ENCODE measurements at places on chromosomes 5 and 9. TPM values are rescaled to one million over a fixed set of nuclear protein-coding genes. Genes with fewer than 3 reads are reported as not detected.

The UBE2D2 gene
- total RNA-seq, result 121 TPM

The TPD52L3 gene
- total RNA-seq, result not detected

The MYO10 gene
- 64.3 TPM for total RNA-seq

The DAB2IP gene
- 13.2 TPM for total RNA-seq

The PCSK5 gene
- total RNA-seq, result 0.92 TPM

The TXNDC8 gene
- total RNA-seq, result not detected

The OR1J2 gene
- not detected for total RNA-seq

The SYK gene
- total RNA-seq, result 0.25 TPM

The OR1J4 gene
- total RNA-seq, result not detected

The KCNV2 gene
- total RNA-seq, result not detected

The SLC6A19 gene
- not detected for total RNA-seq

The CER1 gene
- not detected for total RNA-seq

The NIPBL gene
- 13.5 TPM for total RNA-seq

The DMRT2 gene
- not detected for total RNA-seq

Data from A549 treated with RU486 at 1 μM for 4 hours (cell line).